ENCODE measurements at places on chromosomes 5 and 9.

DNA sequence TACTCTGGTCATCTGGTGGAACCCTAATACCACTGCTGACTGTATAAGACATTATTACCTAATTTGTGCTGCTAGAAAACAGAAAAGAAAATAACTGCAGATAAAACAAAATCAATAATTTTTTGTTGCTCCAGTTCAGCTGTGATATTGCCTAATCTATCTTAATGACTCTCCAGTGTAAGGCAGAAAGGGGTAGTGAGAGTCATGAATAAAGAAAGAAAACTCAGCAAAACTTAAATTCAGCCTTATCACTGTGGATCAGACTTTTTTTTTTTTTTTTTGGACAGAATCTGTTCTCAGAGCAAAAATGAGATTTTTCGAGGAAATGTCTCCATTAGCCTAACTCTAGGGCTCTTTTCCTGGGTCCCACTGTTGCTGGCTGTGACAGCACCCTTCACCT is 1.1 kb upstream of the DOCK2 start:
- DNase-seq = no peak

GRCh38 chr9:134469041-134469875 is 143.0 kb downstream of the RXRA start:
- no peak for DNase-seq

DNA sequence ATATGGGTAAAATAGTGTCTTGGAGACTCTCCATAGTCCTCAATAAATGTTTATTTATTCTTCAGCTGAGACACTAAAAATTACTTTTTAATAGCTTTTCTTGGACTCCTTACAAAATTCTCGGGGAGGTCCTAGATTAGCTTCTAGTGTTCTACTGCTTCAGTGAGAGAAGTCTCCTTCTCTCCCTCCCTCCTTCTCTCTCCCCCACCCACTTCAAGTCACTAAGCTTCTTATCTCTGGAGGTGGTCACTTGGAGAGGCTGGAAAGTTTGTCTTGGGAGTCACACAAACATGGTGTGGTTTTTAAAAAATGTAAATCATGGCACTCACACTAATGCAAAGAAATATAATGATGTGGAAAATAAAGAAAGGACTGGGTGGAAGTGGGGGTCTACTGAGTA is 64.1 kb downstream of the SEMA6A start:
- DNase-seq = no peak

- no peak for DNase-seq
Measured at GRCh38 chr9:15670246-15670645, 117.4 kb downstream of the CCDC171 start.

GRCh38 chr9:105255421-105255820 is 11.0 kb downstream of the SLC44A1 start:
- no peak for DNase-seq

GRCh38 chr5:149546974-149547373 is 4.3 kb downstream of the CSNK1A1 start:
- DNase-seq = no peak

DNA sequence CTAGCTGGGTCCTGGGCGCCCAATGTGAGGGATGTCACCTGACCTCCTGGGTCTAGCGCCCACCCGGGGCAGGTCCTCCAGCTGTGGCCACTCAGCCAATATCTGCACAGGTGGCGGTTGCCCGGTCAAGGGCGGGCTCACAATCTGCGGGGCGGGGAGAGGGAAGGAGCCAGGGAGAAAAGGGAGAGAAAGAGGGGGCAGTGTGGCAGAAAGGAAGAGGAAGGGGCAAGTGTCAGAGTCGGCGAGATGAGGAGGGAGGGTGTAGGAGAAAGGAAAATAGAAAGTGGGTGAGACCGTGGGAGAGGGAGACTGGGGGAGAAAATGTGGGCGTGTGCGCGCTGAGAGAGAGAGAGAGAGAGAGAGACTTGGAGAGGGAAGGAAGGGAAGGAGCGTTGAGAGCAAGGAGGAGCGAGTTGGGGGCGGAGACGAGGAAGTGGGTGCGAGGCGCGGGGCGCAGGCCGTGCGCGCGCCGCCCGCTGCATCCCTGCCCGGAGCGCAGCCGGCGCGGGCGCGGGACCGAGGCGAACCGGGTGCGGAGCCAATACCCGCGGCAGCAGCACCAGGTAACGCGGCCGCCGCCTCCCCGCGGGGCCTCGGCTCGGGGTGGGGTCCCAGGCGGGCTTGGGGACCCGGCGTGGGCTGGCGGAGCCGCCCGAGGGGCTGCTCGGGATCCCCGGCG is at the start of gene HRH2:
TSS of gene HRH2 (plus strand) at position 479 of the 679 bp plus-strand sequence. CDS start 25,163 bp downstream, outside the sequence.
- DNase-seq = no peak

DNA sequence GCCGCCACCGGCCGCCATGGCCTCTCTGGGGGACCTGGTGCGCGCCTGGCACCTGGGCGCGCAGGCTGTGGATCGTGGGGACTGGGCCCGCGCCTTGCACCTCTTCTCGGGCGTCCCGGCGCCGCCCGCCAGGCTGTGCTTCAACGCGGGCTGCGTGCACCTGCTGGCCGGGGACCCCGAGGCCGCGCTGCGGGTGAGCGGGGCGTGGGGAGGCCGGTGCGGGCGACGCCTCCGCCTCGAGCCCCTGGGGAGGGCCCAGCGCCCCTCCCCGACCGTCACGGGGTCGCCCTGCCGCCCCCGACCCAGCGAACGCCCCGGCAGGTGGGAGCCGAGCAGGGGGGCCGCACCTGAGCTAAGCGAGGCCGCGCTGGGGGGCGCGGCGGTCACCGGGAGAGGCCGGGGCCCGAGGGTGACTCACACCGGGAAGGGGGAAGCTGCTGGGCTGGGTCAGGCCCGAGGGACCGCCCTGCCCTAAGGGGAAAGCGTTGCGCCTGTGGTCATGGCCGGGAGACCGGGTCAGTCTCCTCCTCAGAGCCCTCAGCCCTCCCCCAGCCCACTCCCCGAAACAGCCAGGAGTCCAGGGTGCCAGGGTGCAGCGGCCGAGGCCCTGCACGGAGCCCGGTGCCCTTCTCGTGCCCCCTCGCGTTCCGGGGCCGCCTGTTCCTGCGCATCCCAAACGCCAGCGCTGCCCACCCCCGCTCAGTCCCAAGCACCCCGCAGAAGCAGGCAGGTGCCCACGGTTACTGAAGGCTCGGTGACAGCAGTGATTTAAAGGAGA is 510 bp downstream of the NOXA1 start:
- DNase-seq = no peak

- no peak for DNase-seq
Measured at GRCh38 chr5:919356-920000, 26.8 kb downstream of the TRIP13 start.

DNA sequence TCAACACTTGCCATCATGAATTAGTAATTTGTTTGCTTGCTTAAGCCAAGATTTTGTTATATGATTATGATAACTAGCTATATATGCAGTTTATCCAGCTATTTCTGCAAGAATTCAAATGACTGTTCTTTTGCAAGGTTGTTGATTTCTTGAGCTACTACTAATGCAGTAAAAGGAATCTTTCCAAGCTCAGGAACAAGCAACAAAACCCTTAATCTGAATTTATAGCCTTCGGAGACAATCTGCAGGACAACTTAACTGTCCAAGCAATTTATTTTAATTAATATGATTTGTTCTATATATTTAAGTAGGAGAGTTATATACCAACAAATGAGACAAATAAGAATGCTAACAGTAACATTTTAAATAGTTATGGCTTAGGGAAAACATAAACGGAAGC is 426.8 kb upstream of the POU5F2 start:
- no peak for DNase-seq

GRCh38 chr5:134525683-134526482 is 413 bp downstream of the JADE2 start:
- DNase-seq = peak; percentile 84

DNA sequence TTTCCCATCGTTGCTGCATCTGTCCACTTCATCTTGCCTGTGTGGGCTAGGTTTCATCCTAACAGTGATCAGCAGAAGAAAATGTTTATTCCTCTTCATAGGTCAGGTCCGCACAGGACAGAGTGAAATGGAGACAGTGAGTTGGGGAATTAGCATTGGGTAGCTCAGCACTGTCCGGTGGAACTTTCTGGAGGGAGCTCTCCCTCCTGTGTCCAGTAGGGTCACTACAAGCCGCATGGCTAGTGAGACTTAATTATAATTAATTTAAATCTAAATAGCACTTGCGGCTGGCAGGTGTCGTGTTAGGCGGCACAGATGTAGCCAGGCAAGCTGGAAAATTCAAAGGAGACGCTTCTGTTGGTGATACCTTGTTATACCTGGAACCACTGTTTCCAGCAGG is 48.4 kb downstream of the CFAP77 start:
- DNase-seq = no peak

- DNase-seq = no peak
Measured at GRCh38 chr9:133361507-133362092, 5.2 kb downstream of the SURF2 start.

DNA sequence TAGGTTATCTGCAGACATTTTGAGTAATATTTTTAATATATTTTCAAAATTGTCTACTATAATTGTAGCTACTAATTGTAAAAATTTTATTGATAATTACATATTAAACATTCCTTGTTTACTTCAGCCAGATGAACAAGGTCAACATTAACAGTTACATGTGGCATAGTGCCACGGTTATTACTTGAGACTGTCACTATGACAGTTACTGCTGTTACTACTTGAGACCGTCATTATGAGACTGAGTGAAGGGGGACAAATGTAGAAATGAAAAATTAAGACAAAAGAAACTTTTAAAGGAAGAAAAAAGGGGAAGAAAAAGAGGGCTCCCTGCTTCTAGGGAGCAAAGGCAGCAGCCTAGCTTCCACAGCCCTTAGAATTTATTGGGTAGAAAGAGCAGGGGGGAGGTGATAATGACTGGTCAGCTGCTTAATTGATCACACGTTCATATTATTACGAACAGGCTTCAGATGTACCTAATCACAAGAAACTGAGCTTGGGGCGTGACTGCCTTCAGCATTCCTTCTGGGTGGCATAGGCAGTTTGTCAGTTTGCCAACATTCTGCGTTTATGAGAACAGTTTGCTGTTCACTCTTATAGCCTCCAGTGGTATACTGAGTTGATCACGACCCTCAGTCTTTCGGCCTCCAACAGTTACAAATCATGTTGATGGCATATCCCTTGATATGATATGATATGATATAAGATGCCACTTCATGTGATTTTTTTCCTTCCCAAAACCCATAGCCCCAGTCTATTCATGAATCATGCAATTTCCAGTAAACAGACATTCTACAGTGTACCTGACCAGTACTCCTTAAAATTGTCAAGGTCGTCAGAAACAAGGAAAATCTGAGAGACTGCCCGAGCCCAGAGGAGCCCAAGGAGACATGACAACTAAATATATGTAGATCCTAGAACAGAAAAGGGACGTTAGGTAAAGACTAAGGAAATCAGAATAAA is 13.1 kb downstream of the MARCHF6 start:
- no peak for DNase-seq

DNA sequence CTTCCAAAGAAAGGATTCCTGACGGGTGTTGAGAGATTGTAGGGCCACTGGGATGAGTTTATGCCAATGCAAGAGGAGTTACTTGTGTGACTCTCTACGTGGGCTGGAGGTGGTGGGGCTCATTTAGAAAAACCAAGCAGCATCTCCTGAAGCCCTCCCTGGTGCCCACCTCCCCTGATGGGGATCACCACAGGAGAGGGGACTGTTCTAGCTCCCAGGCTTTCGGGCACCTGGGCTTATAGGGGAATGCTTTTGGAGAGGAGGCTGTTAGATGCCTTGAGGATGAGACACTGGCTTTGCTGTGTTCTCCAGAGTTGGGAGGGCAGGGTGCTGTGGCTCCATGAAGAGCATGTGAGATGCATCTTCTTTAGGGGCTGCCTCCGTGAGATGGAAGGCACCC is 65.0 kb downstream of the IRX1 start:
- DNase-seq = no peak

DNA sequence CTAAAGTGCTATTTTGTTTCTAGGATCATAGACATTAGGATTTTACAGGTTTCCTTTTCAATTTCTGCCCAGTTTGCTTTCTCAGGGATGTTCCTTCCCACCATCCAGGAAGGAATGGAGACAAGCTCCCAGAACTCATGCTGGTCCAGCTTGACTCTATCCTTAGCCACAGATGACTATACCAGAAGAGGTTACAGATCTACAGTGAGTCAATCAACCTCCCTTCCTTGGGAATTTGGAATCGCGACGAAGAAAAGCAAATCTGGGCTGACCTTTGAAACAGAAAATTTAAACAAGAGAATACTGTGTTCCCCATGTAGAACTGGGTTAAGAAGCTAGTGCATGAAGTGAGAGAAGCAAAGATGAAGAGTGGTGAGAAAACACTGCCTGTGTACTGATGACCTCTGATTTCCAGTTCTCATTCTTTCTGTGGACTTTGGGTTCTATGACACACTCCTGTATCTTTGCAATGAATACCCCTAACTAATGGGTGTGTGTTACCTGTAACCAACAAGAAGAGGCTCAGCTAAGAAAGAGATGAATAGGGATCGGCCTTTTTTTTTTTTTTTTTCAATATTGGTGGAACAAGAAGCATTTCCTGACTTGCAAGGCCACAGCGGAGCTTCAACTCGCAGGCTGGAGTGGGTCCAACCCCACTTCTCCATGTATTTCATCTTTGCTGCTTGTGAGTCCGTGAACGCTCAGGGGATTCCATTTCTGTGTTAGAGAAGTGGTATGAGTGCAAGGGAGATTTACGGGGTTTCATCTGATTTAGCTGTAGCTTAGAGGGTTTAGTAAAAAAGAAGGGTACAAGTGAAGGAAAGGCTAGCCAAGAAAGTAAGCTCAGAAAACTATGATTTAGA is 563.9 kb upstream of the CLINT1 start:
- DNase-seq = no peak

DNA sequence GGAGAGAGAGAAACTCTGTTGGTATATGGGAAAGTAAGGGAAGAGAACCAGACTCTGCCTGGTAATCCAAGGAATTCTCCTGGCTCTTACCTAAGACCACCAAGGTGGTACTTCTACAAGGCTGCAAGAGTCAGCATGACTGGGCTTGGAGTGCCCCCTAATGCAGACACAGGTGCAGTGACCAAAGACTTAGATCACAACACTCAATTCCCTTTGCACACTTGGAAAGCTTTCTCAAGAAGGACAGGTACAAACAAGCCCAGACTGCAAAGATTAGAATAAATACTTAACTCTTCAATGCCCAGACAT is 25.2 kb downstream of the UGT3A2 start:
- no peak for DNase-seq

DNA sequence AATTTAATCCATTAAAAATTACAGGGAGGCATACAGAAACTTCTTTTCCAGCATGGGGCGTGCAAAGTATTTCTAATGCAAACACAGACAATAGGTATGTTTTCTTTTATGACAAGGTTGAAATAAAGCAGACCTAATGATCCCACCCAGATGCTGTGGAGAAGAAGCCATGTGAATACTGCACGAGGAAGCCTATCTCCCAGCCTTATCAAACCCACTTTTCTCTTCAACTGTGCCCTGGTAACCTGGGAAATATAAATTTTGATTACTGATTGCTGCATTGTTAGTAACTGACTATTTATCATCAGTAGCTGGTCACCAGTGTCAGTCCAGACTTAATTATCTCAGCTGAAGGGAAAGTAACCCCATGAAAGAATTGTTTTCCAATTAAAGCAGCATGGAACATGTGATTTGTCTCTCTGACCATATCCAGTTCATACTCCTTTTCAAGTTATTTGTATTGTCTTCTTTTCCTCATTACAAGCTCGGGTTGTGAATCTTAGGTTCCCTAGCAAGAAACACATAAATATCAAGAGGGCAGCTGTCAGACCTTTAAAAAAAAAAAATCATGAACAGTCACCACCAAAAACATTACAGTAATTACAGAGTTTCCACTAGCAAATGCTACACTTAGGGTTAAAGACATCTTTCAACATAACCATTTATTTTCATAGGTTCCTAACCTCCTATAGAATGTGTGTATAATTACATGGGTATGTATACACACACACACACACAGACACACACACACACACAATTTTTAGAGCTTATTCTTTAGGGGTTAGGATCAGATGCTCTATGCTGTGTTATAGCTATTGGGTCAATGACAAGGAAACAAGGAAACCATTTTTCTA is 50.3 kb downstream of the SEMA6A start:
- no peak for DNase-seq
